ENCODE measurements at places on chromosomes 1 and 21. TPM values are rescaled to one million over a fixed set of nuclear protein-coding genes. Genes with fewer than 3 reads are reported as not detected.

Gene OR2L5
- total RNA-seq, result not detected

Gene GUCA2A
- total RNA-seq, result not detected

Gene LEMD1
- not detected for total RNA-seq

- no peak for DNase-seq
These were observed 263.3 kb downstream of the MRPL39 start for GRCh38 chr21:25343774-25344545.

DNA sequence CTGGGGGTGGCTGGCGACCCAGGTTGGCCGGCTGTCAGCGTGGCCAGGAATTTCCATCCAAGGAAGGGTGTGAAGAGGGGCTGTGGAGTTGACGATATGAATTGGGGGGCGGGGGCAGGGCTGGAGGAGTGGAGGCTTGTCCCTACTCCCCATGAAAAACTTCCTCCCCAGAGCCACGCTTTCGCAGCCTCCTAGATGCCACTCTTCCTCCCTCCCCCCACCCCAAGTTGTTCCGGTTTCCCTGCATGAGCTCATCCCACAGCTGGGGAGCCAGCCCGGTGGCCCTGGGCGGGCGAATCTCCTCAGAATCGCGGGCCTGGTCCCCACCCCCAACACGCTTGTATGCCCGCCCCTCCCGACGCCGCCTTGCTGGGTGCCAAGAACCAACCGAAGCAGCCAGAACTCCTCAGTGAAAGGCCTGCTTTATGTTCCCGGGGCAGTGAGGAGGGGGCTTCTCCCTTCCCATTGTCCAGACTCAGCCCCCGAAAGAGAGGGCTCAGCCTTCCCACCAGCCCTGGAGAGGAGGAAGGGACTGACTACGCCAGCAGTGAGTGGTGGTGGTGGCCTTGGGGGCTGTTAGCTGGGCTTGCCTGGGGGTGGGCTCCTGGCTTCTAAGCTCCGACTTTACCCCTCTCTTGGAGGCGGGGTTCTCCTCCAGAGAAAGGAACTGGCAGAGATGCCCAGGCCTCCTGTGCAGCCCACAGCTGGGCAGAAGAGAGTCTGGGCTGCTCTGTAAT is 1.8 kb upstream of the CSMD2 start:
- DNase-seq, result no peak

GRCh38 chr21:35212393-35213127 is 163.5 kb upstream of the RUNX1 start:
- no peak for DNase-seq

Gene FCER1A
- 8.8 TPM for total RNA-seq
